ENCODE measurements at places on chromosomes 3 and 15. TPM values are rescaled to one million over a fixed set of nuclear protein-coding genes. Genes with fewer than 3 reads are reported as not detected.

LINGO1 gene
- 0.63 TPM for total RNA-seq

- no peak for DNase-seq
These were observed 171.1 kb upstream of the CCDC54 start for GRCh38 chr3:107206141-107206540.

PAQR9 gene
- not detected for total RNA-seq

DNA sequence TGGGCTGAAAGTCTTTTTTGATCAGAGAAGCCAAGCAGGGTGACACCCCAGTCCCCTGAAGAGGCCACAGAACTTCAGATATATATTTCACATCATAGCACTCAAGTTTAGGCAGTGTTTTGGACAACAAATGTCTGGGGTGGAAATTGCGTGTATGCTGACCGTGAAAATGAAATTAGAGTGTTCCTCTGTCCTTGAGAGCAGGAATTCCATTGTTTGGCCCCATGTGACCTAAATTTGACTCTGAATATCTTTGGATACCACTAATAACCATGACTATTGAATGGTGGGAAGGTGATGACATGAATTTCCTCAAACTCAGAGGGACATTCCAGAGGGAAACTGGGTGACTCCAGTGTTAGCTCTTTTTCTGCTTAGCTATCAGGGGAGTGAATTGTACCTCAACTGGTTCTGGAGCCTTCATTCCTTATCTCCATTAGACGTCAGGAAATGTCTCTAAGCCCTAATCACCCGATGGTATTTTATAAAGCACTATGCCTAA is 263.5 kb upstream of the RASGRP1 start:
- DNase-seq: no peak

GRCh38 chr3:183799461-183799860 is 25.9 kb downstream of the MAP6D1 start:
- no peak for DNase-seq

GRCh38 chr3:84738086-84738485 is 220.7 kb upstream of the CADM2 start:
- no peak for DNase-seq

- no peak for DNase-seq
These were observed 8.3 kb downstream of the MSL2 start for GRCh38 chr3:136187868-136188267.

- no peak for DNase-seq
These were observed at the start of gene CTDSPL for GRCh38 chr3:37861620-37862041. CTDSPL (plus strand) TSS chr3:37861880; CDS start chr3:37862200, 320 bp downstream.

GRCh38 chr3:57743496-57743895 is 12.6 kb upstream of the SLMAP start:
- no peak for DNase-seq

DNA sequence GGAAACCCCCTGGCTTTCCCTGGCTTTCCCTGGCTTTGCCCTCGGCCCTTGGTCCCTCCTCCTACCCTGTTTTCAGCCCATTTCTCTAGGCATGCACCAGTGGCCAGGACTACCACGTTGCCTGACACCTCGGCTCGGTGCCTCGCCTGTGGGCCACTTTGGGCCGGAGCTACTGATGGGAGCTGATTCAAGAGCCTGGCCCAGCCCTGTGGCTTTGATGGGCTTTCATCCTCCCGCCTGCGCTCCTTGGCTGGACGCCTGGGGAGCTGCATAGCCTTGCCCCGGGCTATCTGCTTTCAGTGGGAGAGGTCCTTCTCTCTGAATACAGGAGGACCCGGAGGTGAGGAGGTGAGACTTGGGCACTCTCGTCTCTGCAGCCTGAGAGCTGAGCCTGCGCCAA is 192.7 kb upstream of the HES1 start:
- no peak for DNase-seq

- DNase-seq: no peak
These were observed 1.3 kb upstream of the MAP6D1 start for GRCh38 chr3:183826448-183827250.

BCL2A1 gene
- not detected for total RNA-seq

GRCh38 chr15:69583626-69584025 is 131.0 kb downstream of the RPLP1 start:
- DNase-seq: no peak

NR2F2 gene
- 49.8 TPM for total RNA-seq

All from thoracic aorta (tissue), 2 donors.